ENCODE measurements at places on chromosomes 2 and 18.

DNA sequence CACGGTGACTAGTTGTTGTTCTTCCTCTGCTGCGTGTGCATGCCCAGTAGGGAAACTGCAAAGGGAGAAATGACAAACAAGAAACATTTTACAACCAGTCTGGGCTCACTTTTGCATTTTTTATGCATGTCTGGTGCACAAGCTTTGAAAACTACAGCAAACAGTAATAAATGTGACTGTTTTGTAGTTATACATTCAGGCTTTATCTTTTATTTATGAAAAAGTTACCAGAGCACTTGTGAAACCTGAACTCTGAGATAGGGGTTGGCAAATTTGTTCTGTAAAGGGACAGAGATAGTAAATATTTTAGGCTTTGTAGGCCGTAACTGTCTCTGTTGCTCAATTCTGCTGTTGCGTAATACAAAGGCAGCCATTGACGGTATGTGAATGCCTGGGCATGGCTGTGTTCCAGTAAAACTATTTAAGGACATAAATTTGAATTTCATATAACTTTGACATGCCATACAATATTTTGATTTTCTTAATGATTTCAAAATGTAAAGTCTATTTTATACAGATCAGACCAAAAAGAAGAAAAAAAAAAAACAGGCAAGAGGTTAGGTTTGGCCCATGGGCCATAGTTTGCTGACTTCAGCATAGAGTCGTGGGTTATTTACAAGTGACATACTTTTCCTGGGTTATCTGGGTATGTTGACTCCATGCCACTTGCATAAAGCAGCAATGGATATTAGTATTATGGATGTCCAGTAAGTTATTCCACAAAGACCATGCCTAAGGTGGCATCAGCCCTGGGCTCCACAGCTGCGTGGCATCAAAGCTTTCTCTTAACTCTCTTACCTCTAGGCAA is 53.6 kb upstream of the EML6 start:
- DNase-seq: no peak

GRCh38 chr2:203710226-203710625 is 3.8 kb downstream of the CD28 start:
- no peak for DNase-seq

GRCh38 chr18:55369346-55369745 is 218.6 kb downstream of the TCF4 start:
- no peak for DNase-seq

DNA sequence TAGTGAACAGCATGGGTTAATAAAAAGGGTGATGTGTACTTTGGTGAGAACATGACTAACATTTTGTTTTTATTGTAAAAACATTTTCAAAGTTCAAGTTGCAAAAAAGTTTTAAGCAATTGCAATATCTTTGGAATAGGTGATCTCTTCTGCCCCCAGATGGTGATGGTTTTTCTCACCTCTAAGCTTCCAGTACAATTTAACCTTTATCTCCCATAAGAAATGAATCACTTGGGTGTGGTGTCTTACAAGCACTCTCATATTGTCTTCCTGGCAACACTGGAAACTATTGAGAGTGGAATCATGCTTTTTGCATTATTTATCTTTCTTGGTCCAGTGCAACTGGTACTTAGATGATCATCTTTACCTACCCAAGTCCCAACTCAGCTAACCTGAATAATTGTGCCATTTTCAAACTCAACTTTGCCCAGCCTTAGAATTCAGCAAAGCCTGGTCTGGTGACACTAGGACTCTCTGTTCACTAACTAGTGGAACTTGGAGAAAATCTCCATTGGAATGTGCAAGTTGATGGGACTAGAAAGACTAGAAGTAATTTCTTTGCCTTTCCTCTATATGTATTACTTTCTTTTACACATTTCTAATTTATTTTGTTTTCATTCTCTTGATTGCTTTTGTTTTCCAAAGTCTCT is 964.7 kb upstream of the ZEB2 start:
- no peak for DNase-seq

- DNase-seq: peak; percentile 8
Measured at GRCh38 chr2:182642328-182642727, 73.7 kb upstream of the DNAJC10 start.

- no peak for DNase-seq
Measured at GRCh38 chr18:78245451-78245850, 734.2 kb upstream of the SALL3 start.

GRCh38 chr2:149904352-149905175 is 317.0 kb upstream of the MMADHC start:
- DNase-seq: no peak

DNA sequence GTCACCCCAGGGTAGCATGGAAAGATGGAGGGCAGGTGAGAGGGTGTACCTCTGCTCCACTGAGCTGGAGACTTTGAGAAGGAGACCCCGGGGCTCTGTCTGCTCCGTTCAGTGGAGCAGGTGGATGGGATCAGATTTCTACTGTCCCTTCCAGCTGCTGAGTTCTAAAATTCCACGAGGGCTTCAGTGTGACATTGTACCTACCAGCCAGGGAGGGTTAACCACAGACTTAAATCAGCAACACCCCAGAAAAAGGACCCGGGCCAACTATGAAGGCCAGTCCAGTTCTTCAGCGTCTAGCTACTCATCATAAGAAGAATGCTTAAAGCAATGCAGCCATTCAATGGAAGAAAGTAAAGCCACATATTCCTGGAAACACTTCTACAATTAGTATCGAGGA is 23.8 kb downstream of the STAT1 start:
- DNase-seq: no peak

DNA sequence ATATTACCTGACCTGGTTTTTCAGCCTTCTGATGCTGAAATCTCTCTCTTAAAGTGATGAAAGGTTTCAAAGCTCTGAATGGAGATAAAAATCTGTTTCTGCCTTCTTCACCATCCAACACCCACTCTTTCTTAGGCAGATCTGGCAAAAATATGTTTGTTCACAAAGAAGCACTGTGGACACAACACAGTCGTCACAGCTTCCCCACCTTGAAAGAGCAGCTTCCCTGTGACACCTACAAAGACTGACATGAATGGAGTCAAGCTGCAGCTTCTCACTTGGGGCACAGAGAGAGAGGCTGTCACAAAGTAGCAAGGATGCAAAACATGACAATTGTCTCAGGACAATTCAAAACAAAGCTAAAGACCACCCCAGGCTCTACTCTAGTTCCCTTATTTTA is 86.5 kb downstream of the ICOS start:
- no peak for DNase-seq

- DNase-seq: no peak
Measured at GRCh38 chr2:215493376-215493775, 57.5 kb upstream of the FN1 start.

DNA sequence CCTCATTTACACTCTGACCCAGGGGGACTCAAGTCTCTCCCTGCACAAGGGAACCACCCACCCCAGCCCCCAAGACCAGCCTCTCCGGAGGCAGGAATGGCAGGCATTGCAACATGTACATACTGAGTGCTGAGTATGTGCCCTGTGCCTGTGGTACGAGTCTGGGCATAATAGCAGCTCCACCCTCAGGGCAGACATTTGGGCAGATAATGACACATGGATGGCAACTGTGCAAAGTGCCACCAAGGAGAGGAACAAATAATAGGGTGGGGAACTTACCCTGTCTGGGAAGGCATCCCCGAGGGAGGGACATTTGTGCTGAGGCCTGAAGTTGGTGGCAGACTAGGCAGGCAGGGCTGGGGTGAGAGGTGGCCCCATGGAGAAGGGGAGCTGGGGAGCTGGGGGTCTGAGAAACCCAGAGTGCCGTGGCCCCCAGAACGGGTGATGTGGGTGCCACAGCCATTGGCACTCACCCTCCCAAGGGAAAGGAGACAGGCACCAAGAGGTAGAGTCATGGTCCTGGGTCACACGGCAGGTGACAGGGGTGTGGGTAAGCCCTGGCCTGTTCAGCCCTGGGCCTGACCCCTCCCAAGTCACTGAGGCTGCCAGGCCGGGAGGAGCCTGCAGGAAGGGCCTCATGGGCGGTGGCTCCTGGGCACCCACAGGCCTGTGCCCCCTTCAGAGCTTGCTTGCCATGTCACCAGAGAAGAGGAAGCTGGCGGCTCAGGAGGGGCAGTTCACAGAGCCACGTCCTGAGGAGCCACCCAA is 15.7 kb upstream of the GPR17 start:
- no peak for DNase-seq

GRCh38 chr2:3738454-3738853 is 35.1 kb downstream of the DCDC2C start:
- peak; percentile 58 for DNase-seq

DNA sequence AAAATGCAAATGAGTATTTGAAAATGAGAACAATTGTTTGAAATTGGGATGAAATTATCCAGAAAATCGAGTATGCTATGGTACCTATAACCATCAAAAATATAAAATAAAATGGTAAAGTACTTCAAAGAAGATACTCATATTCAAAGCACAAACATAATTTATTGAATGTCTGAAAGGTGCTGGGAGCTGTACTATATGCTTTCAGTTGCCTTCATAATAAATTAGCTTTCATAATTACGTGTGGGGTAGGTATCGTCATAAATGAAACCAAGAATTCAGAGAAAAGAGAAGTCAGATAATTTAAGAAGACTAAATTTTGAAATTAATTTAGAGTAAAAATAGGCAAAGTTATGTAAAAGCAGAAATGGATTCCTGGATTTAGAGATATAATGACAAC is 721.9 kb upstream of the ACVR2A start:
- no peak for DNase-seq

DNA sequence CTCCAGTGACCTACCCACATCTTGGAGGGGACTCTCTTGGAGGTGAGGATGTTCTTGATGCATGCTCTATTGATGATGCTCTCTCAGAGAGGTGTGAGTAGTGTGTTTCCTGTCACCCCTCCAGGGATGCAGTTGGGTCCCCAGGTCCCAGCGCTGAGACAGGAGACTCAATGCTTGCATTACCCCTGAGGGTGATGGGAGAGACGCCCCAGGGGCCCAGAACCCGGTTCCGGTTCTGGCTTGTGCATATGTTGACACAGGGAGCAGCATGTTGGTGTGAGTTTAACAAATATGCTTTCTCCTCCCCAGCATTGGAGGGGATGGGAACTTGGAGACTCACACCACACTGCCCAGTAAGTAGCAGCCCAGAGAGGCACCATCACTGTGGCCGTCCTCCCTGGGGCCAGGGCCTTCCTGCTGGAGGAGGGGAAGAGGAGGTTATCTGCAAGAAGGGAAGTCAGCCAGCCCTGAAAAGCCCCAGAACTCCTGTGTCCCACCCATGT is 124.5 kb downstream of the PLB1 start:
- DNase-seq: no peak

- no peak for DNase-seq
Measured at GRCh38 chr2:215777465-215778044, 235.8 kb downstream of the MREG start.

GRCh38 chr2:233080836-233081229 is 20.7 kb downstream of the INPP5D start:
- DNase-seq: no peak

DNA sequence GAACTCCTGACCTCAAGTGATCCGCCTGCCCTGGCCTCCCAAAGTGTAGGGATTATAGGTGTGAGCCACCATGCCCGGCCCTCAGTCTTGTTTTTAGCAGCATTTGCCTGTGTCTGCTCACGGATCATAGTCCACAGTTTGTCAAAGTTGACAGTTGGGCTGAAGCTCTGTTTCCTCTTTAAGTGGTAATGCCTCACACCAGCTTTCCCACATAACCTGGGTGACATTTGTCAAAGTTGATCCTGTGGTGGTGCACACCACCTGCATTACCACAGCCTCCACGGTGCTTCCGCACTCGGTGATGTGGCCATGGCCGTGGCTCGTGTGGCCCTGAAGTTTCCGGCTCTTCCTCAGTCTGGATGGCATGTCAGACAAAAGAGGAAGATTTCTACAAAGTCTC is 27.1 kb downstream of the RAB31 start:
- no peak for DNase-seq

DNA sequence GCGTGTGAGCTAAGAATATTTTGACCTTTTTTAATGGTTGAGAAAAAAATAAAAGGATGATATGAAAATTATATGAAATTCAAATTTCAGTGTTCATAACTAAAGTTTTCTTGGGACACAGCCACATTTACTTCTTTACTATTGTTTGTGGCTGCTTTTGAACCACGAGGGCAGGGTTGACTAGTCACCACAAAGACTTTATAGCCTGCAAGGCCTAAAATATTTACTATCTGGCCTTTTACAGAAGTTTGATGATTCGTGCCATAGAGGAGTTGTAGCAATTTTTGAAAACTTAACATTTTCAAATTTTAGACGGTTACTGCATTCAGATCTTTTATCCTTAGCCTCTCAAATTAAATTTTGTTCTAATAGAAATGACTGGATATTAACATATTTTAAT is 69.9 kb downstream of the LIMS1 start:
- no peak for DNase-seq

- no peak for DNase-seq
Measured at GRCh38 chr18:62384610-62385097, 59.5 kb downstream of the TNFRSF11A start.

GRCh38 chr2:68824831-68825230 is 46.4 kb downstream of the BMP10 start:
- DNase-seq: no peak

GRCh38 chr2:9342659-9343058 is 80.7 kb downstream of the ITGB1BP1 start:
- no peak for DNase-seq

GRCh38 chr18:48060970-48061369 is 130.5 kb upstream of the SMAD2 start:
- DNase-seq: no peak

DNA sequence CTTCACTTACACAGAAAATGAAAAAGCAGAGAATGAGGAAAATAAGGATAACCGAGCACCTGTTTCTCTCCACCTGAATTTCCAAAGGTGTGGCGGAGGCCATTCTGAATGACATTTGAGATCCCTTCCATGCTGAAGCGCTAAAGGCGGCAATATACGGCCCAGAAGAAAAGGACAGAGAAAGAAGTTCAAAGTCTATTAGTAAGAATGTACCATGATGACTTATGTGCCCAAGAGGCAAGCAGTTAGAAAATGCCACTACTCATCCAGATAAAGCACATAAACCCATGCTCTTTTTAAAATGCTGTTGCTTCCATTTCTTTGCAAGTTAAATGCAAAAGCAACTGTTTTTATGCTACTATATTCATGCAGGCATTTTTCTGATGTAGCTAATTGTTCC is 37.2 kb downstream of the FEZ2 start:
- no peak for DNase-seq

- no peak for DNase-seq
Measured at GRCh38 chr2:63163161-63163820, 112.7 kb downstream of the OTX1 start.

- no peak for DNase-seq
Measured at GRCh38 chr2:159042115-159042850, 73.8 kb downstream of the TANC1 start.

DNA sequence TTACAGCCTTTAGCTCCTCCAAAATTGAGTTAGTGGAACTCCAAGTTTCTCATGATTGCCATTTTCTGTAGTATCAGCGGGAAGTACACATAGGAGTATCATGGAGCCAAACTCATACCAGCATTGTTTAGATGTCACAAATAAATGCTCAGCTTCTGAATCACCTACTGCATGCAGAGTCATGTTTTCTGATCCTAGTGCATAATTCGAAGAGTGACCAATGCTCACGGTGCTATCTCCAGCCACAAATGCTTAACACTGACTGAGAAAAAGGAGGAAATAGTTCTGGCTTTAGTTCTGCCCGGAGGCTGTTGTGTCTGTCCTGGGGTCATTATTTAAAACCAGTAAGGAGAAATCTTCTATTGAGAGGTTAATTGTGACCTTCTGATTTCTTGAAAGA is 45.4 kb upstream of the LRATD1 start:
- DNase-seq: no peak
